Stimulated activated CD4-positive, alpha-beta T cell treated with anti-CD3 and anti-CD28 coated beads, Interleukin-2, amount 100 ng/mL, for 4 hours (primary cell): ENCODE measurements at places on chromosomes 6 and 20.

- DNase-seq, result no peak
Observed at GRCh38 chr6:126614642-126615504, 275.0 kb downstream of the CENPW start.

DNA sequence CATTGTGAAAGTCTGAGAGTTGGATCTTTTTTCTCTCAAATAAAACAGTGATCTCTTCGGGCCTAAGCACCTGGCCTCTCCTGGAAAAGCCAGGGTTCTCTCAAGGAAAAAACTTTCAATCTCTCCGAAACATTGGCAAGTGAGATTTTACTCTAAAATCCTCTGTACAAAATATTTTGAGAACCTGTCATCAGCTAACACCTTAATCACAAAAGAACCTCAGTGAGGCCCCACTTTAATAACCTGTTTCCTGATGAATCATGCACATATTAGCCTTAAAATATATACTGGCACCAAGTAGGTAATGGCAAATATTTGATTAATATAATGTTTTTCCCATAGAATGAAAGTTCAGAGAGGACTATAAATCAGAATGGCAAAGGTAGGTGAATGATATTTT, 177.9 kb downstream of the FRK start:
- no peak for DNase-seq

DNA sequence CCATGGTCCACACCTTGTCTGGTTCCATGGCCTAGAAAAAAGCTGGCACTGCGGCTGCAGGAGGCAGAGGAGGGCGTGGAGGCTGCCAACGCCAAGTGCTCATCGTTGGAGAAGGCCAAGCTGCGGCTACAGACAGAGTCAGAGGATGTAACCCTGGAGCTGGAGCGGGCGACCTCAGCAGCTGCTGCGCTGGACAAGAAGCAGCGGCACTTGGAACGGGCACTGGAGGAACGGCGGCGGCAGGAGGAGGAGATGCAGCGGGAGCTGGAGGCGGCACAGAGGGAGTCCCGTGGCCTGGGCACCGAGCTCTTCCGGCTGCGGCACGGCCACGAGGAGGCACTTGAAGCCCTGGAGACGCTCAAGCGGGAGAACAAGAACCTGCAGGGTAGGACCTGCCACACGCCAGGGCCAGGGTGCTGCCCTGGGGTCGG, 43.4 kb downstream of the MYH7B start:
- DNase-seq, result no peak

GRCh38 chr6:12522347-12522746, 194.2 kb upstream of the PHACTR1 start:
- no peak for DNase-seq

DNA sequence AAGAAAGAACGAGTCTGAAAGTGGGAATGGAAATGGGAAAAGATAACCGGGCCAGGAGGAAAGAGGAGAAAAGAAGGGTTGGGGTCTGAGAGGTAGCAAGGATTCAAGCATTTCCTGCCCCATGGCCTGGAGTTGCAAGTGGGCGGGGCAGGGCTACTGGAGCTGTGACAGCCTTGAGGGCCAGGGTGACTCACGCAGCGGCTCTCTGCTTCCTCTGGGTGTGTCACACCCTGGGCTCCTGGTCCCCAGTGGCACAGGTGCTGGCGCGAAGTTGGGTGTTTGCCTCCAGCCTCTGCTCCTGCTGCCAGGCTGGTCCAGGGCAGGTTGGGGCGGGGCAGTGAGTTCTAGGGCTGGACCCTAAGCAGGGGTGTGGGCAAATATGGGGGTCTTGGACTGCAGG, 3.3 kb upstream of the ULBP3 start:
- no peak for DNase-seq

DNA sequence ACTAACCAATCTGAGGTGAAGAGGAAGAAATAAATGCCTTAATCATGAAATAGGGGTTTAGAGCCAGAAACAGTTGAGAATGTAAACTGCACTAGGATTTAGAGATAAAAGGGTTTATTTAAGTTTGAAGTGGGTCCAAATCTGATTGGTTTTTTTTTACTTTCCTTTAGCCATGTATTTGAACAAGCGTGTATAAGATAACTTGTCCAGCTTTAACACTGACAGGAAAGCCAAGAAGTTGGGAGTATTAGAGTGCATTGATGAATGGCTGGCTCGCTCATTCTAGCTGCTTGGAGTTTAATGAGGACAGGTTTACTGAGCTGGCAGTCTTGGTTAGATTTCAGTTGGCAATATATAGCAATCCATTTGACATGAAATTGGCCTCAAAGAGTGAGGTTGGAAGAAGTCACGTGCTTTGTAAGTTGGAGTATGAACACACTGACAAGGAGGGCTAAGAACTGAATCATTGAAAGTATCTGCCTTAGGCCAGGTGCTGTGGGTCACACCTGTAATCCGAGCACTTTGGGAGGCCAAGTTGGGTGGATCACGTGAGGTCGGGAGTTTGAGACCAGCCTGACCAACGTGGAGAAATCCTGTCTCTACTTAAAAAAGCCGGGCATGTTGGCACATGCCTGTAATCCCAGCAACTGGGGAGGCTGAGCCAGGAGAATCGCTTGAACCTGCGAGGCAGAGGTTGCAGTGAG, 13.7 kb downstream of the SRSF3 start:
- DNase-seq, result no peak

DNA sequence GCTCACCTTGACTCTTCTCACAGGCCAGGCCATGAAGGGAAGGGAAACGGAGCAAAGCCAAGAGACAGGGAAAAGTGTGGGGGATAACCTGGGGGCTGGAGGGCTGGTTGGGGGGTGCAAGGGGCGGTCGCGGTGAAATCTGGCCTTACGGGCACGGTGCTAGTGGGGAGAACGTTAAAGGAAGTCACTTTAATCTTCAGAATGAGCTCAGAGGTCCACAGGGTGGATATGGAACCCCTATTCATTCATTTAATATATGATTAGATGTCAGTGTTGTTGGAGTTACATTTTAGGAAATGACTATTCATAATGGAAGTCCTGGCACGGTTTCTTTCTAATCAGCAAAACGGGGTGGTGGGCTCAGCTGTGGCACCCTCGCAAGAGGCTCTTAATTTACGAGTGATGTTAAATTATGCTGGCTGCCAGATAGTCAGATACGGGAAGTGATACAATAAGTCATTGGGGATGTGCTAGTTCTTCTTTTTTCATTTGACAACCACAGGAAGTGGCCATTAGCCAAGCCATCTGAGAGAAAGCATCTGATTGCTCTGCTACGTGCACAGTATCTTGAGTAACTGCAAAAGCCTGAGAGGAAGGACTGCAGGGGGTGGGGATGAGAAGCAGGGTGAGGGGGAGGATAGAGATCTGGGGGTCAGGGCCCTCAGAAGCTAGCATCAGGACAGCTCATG, 253.0 kb downstream of the QKI start:
- no peak for DNase-seq

DNA sequence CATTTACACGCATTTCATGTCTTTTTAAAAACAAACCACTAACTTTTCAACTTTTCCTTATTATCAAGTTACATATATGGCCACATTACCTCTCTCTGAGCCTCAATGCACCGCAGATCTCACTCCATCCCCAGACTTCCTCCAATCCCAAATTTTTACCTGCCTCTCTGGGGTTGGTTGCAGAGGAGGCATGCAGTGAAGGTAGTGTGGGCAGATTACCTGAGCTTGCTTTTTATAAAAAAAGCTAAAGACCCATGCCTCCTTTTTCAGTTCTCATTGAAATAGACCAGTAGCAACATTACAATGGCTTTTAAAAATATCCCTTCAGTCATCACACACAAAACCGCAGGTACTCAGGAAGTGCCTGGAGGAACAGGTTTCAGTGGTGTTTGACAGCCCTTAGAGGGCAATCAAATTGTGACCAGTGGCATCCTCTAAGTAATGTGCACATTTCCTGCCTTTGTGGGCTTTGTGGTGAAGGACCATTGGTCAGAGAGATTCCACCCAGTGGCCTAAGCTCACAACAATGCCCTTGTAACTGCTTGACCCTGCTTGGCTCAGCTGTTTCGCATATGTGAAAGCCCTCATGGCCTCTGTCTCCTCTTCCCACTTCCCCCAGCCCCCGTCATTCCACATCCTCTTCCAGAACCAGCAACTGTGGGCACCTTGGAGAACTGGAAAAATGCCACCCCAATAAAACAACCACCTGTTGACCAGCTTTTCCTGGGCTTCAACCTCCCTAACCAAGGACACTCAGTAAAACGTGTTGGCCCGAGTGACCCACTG, 30.2 kb upstream of the IL17A start:
- DNase-seq, result no peak
